ENCODE measurements at places on chromosomes 3 and 15.

- peak; percentile 69 for DNase-seq
These were observed 12.3 kb upstream of the MFSD1 start for GRCh38 chr3:158789592-158789991.

GRCh38 chr3:150978566-150979148 is 6.1 kb upstream of the CLRN1 start:
- DNase-seq = no peak

- DNase-seq = no peak
These were observed 27.0 kb upstream of the C15orf39 start for GRCh38 chr15:75174729-75175128.

DNA sequence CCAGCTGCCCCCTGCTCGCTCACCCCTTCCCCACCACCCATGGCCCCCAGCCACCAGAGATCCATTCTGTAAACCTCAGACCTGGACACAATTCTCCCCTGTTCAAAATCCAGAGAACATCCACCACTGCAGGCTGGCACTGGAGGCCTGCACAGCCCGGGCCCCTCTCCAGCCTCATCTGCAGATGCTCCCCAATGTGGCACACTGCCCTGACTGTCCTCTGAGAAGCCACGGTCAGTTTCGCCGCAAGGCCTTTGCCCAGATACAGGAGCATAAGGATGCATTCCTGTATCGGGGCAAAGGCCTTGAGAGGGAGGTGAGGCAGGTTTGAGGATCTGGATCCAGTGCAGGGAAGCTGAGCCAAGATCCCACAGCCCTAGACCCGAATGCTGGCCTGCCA is 175.4 kb upstream of the LINGO1 start:
- DNase-seq = no peak

- DNase-seq = no peak
These were observed 171.7 kb upstream of the TLE3 start for GRCh38 chr15:70269311-70269911.

DNA sequence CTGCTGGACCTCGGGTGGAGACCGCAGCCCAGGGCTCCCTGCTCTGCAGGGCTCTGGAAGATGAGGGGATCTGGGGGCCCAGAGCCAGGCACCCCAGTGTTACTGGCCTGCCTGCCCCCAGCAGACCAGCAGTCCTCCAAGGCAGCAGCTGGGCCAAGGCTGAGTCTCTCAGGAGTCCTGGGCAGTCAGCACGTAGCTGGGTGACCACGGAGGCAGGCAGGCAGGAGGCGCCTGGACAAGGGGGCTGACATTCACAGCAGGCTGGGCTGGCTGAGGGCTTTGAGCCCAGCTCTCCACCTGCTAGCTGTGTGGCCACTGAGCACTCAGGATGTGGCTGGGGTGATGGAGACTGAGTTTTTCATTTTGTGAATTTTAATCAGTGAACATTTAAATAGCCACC is 67.9 kb downstream of the IQSEC1 start:
- no peak for DNase-seq

- DNase-seq = no peak
These were observed 19.8 kb downstream of the LARP6 start for GRCh38 chr15:70833861-70834765.

Measured in RKO (cell line).